ENCODE measurements at places on chromosomes 7 and 10.

DNA sequence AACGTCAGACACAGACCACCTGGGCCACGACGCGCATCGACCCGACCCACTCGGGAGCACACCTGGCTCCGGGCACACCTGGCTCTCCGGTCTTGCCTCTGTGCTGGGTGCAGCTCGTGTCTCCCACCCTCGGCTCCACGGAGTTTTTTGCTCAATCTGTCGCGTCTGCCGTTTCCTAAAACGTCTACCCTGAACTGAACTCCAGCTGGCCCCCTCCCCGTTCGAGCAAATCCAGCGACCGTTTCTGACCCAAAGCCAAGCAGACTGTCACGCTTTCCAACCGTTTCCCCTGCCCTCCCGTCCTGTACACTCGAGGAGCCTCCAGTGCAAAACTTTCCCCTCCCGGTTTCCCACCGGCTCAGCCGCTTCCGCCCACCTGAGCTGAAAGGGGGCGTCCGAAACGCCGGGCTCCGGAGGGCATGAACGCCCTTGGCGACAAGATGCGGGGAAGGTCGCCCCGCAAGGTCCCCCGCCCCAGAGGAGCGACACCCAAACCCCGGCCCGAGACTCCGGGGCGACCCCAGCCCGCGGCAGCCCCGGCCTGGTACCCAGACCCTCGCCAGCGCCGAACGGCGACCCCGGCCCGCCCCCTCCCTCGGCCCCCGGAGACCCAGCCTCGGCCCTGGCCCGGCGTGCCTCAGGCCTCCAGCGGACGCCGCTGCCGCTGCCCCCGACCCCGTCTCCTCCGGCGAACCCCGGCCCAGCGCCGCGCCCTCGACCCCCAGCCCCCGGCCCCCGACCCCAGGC is 557 bp downstream of the CYTH3 start:
- DNase-seq: no peak

DNA sequence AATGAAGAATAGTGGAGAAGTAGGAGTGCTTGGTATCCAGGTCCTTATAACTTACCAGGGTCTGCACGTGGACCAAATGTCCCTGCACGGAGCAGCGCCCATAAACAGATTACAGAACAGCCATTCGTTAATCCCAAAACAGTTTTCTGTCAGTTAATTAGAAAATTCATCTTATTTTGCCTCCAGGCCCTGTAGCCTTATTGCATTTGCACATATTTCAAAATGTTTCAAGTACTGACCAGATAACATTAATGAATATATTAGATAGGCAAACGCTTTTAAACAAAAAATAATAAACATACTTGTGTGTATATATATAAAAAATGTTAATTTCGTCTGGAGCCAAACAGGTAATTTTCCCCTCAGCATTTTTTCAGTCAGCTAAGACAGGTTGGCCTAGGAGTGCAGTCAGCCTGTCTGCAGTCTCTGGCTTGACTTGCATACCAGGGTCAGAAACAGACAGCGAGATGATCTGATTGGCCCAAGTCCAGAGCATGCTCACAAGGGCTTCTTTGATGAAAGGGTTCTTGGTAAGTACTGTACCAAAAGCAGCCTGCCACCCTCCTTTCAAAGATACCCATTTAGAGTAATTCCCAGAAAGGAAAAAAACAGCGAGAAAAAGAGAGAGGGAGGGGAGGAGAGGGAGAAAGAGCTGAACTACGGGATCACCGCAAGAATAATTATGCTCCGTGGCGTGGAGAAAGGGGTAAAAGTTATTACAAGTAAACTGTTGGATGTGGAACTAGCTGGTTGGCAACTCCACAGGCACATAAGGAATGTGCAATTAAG is 194.4 kb upstream of the TCF7L2 start:
- DNase-seq: no peak

- no peak for DNase-seq
These were observed 12.0 kb upstream of the GLCCI1 start for GRCh38 chr7:7956531-7957128.

GRCh38 chr10:84185526-84186175 is 8.7 kb upstream of the CDHR1 start:
- no peak for DNase-seq

DNA sequence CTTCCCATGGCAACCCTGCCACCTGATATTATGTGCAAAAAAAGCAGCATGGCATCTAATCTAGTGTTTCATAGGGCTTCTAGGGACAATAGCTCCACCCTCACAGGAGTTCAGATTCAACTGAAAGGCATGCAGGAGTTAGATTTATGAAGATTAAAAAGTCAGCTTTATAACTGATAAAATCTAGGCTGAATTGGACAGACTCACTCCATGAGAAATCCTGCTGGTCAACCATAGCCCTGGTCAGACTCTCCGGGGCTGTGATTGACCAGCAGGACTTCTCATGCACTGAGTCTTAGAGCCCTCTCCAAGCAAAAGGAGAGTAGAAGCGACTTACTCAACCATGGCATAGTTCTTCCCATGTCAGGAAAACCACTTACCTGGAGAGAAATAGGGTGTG is 345.4 kb downstream of the NEBL start:
- no peak for DNase-seq

GRCh38 chr10:131000244-131000643 is 311.3 kb downstream of the TCERG1L start:
- DNase-seq: no peak

GRCh38 chr7:334618-335357 is 44.8 kb downstream of the FOXL3 start:
- no peak for DNase-seq

- no peak for DNase-seq
These were observed 186.1 kb downstream of the BMPER start for GRCh38 chr7:34091321-34091917.

DNA sequence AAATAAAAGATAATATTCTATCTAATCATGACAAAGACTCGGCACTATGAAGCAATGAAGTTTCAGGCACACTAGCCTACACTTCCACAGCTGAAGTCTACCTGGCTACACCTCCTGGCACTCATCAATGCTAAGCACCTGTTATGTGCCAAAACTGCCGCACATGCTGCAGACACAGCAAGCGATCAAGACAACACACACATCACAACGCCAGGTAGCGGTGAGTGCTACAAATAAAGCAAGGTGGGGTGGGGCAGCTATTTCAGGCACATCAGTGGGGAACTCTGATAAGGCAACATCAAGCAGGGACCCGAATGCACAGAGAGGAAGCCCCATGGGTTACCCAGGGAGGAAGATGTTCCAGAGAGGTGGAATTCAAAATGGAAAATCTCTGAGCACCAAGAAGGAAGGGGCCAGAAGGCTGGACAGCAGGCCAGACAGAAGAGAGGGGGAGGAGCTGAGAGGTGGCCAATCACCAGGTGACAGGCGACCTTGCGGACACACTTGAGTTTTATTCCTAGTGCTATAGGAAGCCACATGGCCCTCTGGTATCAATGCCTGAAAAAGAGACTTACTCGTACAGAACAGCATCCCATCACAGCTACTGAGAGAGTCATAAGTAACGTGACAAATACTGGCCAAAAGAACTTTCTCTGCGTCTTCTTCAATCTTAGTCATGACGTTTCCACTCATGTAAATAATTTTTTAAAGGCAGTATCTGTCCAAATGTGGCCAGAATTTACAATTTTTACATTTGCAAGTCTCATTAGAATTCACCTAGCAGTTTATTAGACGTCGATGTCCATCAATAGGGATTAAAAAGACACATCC is 8.0 kb downstream of the PSAP start:
- no peak for DNase-seq

DNA sequence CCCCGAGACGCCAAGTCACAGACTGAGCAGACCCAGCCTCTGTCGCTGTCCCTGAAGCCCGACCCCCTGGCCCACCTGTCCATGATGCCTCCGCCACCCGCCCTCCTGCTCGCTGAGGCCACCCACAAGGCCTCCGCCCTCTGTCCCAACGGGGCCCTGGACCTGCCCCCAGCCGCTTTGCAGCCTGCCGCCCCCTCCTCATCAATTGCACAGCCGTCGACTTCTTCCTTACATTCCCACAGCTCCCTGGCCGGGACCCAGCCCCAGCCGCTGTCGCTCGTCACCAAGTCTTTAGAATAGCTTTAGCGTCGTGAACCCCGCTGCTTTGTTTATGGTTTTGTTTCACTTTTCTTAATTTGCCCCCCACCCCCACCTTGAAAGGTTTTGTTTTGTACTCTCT is 215.6 kb downstream of the TCF7L2 start:
- DNase-seq: no peak

DNA sequence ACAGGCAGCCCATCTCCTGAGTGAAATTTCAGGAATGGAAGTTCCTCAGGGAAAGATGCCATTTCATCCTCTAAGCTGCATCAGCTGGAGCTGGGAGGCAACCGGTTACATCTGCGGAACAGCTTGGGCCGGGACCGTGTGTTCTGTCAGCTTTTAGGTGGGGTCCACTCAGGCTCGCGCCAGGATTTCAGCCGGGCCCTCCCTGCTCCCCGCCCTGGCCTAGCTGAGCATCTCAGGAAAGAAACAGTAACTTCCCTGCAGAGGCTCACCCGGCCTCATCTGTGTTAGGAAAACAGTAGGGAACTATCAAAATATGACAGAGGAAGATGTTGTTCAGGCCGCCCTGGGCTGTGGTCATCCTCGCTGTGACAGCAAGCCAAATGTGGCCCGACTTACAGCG is 110.4 kb downstream of the TRIL start:
- no peak for DNase-seq

DNA sequence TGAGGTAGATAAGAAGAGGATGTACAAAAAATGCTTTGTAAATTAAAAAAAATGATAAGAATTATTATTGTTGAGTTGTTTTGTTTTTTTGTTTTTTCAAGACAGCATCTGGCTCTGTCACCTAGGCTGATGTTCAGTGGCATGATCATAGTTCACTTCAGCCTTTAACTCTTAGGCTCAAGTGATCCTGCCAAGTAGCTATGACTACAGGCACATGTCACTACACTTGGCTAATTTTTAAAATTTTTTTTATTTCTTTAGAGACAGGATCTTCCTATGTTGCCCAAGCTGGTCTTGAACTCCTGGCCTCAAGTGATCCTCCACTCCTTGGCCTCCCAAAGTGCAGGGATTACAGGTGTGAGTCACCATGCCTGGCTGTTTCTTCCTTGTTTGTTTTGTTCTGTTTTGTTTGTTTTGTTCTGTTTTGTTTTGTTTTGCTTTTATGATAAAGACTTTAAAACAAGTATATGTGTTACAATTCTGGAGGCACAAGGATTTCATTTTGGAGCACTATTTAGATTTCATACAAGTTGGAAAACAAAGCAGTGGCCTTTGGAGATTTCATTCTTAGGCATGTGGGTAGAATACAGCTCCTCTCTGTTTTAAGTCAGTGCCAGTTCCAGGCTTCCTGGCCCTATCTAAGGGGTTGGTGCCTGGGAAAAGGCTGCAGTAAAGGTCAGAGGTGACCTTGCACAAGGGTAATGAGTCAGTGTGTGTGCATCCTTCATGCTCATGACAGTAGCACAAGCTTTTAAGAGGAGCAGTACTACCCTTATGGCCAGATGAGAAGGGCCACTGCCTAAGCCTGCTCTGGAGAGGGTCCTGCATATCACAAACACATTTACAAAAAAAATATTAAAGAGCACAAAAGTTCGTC is 17.9 kb downstream of the FGFBP3 start:
- no peak for DNase-seq

DNA sequence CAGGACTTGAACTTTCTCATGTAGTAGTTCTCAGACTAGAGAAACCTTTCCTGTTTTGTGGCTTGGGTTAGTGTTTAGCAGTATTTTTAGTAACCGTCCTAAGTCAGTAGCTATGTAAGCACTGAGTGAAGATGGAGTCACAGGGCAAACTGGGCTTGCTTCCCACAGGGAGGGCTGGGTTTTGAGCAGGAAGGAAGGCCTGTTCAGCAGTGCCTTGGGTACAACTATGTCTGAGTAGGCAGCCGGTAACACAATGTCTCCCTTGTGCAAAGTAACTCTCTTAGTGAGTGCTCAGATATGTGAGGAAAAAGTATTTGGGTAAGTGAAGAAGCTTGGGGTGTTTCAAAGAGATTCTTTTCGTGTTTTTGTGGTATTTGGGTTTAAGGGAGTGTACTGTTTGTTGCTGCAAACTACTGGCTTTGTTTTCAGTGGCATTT is 96.4 kb downstream of the CCSER2 start:
- peak; percentile 25 for DNase-seq
